Activated T-cell treated with anti-CD3 and anti-CD28 coated beads, Interleukin-2, amount 50 U/mL, for 72 hours (primary cell): ENCODE measurements at places on chromosomes 3 and 15.

DNA sequence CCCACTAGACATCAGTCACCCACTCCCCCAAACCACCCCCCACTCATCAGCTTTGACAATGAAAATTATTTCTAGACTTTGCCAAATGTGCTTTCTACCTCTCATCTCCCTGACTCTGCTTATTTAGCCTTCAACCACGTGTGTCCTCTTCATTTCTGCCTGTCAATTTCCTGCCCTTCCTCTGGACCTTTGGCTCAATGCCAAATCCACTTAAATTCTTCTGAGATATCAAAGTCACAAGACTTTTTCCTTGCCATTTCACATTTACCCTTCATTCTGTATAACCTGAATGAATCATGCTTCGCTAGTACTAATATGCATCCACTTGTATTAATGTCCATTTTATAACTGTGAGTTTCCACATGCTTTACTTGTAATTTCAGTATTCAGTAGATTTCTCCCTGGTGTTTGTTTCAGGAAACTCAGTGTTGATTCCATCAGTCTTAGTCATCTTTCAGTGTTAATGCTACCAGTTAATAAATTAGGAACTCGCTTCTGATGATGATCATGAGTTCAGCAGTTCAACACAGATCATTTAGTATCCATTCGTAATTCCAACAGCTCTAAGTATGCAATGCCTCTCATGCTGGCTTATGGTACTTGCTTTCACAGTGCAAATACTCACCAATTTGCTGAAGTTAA, 128.2 kb upstream of the OSTN start:
- DNase-seq, result no peak

DNA sequence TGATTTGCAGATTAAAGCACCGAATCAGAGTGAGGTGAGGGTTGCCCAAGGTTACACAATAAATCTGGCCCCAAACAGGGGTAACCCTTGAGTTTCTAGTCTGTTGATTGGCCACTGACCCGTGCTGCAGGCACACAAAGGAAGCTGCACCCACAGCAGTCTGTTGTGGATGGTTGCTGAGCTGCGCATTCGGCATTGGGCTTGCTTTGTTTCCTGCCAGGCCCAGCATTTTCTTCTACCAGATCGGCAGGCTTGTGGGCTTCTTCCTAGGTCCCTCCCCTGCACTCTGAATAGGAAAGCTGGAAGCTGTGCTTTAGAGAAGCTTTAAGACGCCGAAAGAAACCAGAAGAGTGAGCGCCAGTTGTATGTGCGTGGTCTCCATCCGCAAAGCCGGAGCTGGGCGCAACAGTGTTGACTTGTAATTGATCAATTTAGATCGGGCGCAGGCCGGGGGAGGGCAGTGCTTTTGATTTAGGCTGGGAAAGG, 12.1 kb downstream of the B3GNT5 start:
- no peak for DNase-seq

GRCh38 chr15:98304371-98304770, 343.9 kb downstream of the ARRDC4 start:
- no peak for DNase-seq

DNA sequence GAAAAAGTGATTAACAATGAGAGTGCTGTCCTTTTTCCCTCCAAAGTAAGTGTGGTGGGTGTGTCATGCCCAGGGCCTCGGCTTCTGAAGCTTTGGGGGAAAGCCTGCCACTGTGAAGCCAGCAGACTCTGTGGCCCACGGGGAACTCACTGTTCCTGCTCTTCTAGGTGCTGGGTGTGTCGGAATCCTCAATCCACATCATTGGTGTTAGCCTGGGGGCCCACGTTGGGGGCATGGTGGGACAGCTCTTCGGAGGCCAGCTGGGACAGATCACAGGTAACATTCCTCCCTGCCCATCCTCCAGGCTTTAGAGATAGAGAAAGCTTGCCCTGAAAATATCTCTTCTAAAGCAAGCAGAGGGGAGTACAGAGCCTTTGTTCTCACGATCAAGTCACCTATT, 11.6 kb downstream of the PLA1A start:
- no peak for DNase-seq

- no peak for DNase-seq
Measured at GRCh38 chr15:65371976-65372786, 5.6 kb downstream of the IGDCC3 start.

DNA sequence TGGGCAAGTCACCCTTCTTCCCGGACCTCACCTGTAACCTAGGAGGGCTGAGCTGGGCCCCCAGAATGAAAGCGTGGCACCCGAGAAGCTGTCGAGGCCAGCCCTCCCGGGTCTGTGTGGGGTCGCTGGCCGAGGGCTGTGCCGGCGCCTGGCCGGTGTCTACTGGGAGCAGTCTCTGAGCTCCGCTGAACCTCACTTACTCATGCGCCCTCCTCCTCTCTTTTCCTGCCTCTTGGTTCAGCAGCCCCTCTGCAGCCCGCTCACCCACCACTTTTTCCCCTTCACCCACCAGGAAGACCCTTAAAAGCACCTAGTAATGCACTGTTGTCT, 419 bp downstream of the HYKK start:
- peak; percentile 9 for DNase-seq
